Muscle of leg (tissue), 16 donors: ENCODE measurements at places on chromosomes 11 and 22. TPM values are rescaled to one million over a fixed set of nuclear protein-coding genes. Genes with fewer than 3 reads are reported as not detected.

DNA sequence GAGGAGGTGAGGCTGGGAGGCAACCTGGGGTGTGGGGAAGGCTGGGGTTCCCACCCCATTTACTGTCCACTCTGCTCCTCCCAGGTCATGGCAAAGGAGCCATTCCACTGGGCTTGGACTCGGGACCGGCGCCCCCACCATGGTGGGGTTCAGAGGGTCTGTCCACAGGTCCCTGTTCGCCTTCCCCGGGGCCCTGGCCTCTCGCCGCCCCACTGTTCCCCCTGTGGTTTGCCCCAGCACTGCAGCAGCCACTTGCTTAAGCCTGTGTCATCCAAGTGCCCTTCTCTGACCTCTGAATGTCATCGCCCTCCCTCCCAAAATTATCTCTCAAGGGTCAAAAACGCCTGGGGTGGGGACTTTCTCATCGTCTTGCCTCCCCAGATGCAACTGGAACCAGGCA lies 2.6 kb downstream of the SPDYC start:
- H3K27me3 ChIP-seq, result no peaks in the 10 kb centered on the region
- no peak overlapping the region for H3K27ac ChIP-seq
- H3K36me3 ChIP-seq, result no peaks in the 10 kb centered on the region
- H3K4me1 ChIP-seq, result no peaks in the 10 kb centered on the region

GRCh38 chr11:64092111-64092760 lies 56.5 kb downstream of the FLRT1 start:
- peaks cover 6% of the 10 kb centered on the region for H3K27me3 ChIP-seq
- no peak for DNase-seq
- H3K36me3 ChIP-seq, result no peaks in the 10 kb centered on the region
- peaks cover 86% of the 10 kb centered on the region for H3K4me1 ChIP-seq

DNA sequence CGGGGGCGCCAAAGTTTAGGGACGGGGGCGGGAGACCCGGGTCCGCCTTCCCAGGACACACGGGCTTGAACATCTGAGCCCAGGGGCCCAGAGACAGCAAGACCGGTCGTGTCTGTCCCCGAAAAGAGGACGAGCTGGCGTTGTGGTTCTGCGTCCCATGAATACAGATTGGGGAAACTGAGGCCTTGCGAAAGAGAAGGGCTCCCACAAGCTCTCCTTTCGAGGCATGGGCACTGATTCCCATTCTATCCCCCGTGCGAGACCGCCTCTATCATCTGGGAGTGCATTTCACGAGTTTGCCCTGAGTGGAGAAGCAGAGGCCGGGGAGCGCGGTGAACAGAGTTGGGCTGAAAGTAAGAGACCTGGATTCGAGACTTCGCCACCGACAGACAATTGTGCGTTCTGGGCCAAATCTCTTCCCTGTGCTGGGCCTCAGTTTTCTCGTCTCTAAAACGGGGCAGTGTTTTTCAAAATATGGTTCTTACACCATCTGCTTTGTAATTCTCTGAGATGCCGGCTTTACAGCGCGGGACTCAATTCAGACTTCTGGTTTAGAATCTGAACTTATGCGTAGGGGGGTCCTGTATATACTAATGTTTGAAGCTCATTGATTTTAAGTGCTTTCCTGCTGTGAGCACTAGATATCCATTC lies 471 bp downstream of the RNF185 start:
- no peak for DNase-seq
- H3K27ac ChIP-seq, result peak overlapping the region; percentile 67
- H3K4me1 ChIP-seq, result peaks cover 15% of the 10 kb centered on the region
- peak overlapping the region; percentile 74 for H3K4me3 ChIP-seq
- H3K27me3 ChIP-seq, result no peaks in the 10 kb centered on the region

GRCh38 chr11:64868904-64869570 lies 9.4 kb downstream of the EHD1 start:
- peaks cover 59% of the 10 kb centered on the region for H3K36me3 ChIP-seq
- peak; percentile 81 for DNase-seq
- peak overlapping the region; percentile 94 for H3K27ac ChIP-seq
- peaks cover 87% of the 10 kb centered on the region for H3K4me1 ChIP-seq
- H3K27me3 ChIP-seq, result no peaks in the 10 kb centered on the region

Gene SCO2
- polyA plus RNA-seq, result 2.7 TPM

DNA sequence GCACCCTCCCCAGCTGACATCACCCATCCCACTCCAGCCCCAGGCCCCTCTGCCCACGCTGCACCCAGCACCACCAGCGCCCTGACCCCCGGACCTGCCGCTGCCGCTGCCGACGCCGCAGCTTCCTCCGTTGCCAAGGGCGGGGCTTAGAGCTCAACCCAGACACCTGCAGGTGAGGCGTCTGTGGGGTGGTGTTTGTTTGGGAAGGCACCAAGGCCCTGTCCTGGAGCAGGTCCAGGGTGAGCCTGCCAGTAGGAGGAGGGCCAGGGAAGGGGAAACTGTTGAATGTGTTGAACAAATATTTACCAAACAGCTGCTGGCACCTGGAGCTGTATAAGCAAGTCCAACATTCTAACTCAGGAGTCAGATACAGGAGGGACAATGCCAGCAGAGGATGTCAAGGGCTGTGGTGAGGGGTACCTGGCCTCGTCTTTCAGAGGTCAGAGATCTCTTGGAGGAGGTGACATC lies 3.1 kb downstream of the VEGFB start:
- H3K27ac ChIP-seq, result no peak overlapping the region
- no peak overlapping the region for H3K4me3 ChIP-seq
- H3K27me3 ChIP-seq, result no peaks in the 10 kb centered on the region

- H3K27ac ChIP-seq, result no peak overlapping the region
- H3K4me1 ChIP-seq, result peaks cover 20% of the 10 kb centered on the region
- no peak overlapping the region for H3K4me3 ChIP-seq
- DNase-seq, result peak; percentile 50
Measured at GRCh38 chr11:955154-956063, 29.7 kb downstream of the AP2A2 start.

Gene CTSW
- polyA plus RNA-seq, result 1.3 TPM

Gene SOX6
- 25.2 TPM for polyA plus RNA-seq

GRCh38 chr11:75198278-75198973 lies 42.1 kb upstream of the TPBGL start:
- no peak for DNase-seq
- no peak overlapping the region for H3K27ac ChIP-seq
- H3K4me1 ChIP-seq, result peaks cover 56% of the 10 kb centered on the region
- H3K27me3 ChIP-seq, result no peaks in the 10 kb centered on the region
- H3K4me3 ChIP-seq, result no peak overlapping the region
- peaks cover 4% of the 10 kb centered on the region for H3K36me3 ChIP-seq

GRCh38 chr22:25030636-25031035 lies 78.1 kb downstream of the KIAA1671 start:
- H3K4me3 ChIP-seq, result no peak overlapping the region
- H3K27ac ChIP-seq, result no peak overlapping the region
- no peaks in the 10 kb centered on the region for H3K36me3 ChIP-seq

DNA sequence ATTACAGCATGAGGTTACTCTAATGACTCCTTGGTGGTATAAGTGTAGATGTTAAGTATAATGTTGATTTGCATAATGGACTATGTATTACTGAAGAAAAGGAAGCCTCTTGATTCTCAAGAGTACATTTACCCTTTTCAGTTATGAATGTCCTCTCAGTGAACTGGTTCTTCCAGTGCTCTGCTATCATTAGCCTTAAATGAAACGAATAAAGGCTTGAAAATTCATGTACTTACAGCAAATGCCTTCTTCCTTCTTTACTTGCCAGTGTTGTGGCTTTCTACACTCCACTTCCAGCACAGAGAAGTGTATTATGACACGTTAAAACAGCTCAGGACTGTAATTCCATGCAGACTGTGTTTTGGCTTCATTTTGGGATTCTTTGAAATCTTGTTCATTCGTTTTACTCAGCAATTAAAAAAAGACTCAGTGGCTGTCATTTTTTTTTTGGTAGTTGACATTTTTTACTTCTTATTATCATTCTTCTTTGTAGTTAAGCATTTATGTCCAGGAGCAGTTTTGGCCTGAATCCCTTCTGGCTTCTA lies 96.9 kb downstream of the MTMR3 start:
- DNase-seq, result peak; percentile 17
- H3K27me3 ChIP-seq, result no peaks in the 10 kb centered on the region
- no peak overlapping the region for H3K4me3 ChIP-seq

Gene TRIM49
- 0.71 TPM for polyA plus RNA-seq
